Muscle of leg (tissue), 16 donors: ENCODE measurements at places on chromosomes 12 and 14. TPM values are rescaled to one million over a fixed set of nuclear protein-coding genes. Genes with fewer than 3 reads are reported as not detected.
A peak's percentile ranks its signal among the peaks of the same experiment; 100 is the strongest.

The A2ML1 gene
- total RNA-seq = not detected

The IL31 gene
- total RNA-seq = not detected

The OASL gene
- total RNA-seq = 0.09 TPM

GRCh38 chr14:49972823-49973222, 79.9 kb downstream of the ARF6 start:
- no peaks in the 10 kb centered on the region for H3K27me3 ChIP-seq
- peak overlapping the region; percentile 63 for H3K27ac ChIP-seq
- DNase-seq = peak; percentile 56
- peaks cover 35% of the 10 kb centered on the region for H3K4me1 ChIP-seq
- H3K36me3 ChIP-seq = no peaks in the 10 kb centered on the region

DNA sequence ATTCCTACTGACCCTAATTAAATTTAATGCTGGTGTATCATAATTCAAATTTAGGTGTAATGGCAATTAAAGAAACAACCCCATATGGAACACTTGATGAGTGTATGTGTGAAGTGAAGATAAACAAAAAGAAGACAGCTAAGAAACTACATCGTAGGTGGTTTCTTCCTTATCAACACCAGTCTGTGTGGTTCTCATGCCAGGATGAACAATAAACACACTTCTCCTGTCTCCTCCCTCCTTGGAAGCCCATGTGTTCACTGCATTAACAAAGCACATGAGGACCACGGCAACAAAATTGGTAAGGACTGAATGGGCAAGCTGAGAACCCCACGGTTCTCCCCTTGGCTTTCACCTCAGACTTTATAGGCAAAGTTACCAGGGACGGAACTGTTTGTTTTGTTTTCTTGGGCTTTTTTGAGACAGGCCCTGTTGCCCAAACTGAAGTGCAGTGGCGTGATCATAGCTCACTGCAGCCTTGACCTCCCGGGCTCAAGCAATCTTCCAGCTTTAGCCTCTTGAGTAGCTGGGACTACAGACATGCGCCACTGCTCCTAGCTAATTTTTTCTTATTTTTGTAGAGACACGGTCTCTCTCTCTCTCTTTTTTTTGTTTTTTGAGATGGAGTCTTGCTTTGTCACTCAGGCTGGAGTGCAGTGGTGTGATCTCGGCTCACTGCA, 71.0 kb downstream of the TRAFD1 start:
- H3K27ac ChIP-seq = no peak overlapping the region
- H3K27me3 ChIP-seq = no peaks in the 10 kb centered on the region
- H3K36me3 ChIP-seq = peaks cover 81% of the 10 kb centered on the region
- DNase-seq = no peak
- H3K4me3 ChIP-seq = no peak overlapping the region

DNA sequence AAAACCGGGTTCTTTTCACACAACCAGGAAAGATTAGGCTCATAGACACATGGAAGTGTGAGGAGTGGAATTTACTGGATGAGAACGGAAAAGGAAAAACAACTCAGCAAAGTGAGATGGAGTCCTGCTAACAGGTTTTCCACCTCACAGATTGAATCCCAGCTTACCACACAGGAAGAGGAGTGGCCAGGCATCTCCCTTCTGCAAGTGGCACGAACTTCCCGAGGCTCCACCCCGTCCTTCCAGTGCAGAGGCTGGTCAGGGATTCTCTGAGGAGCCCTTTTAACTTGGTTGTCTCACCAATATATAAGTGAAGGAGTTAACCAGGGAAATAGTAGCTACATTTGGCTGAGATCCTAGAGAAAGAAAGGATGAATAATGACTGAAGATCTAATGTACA, 102.8 kb downstream of the SCAF11 start:
- no peaks in the 10 kb centered on the region for H3K27me3 ChIP-seq
- DNase-seq = no peak
- H3K36me3 ChIP-seq = peaks cover 17% of the 10 kb centered on the region
- no peak overlapping the region for H3K27ac ChIP-seq
- no peaks in the 10 kb centered on the region for H3K4me1 ChIP-seq
- no peak overlapping the region for H3K4me3 ChIP-seq

- no peaks in the 10 kb centered on the region for H3K36me3 ChIP-seq
- DNase-seq = peak; percentile 1
- H3K4me3 ChIP-seq = no peak overlapping the region
- H3K27me3 ChIP-seq = no peaks in the 10 kb centered on the region
- no peak overlapping the region for H3K27ac ChIP-seq
- H3K4me1 ChIP-seq = no peaks in the 10 kb centered on the region
Measured at GRCh38 chr14:56686416-56686815, 106.8 kb downstream of the TMEM260 start.

- H3K4me3 ChIP-seq = no peak overlapping the region
- no peaks in the 10 kb centered on the region for H3K27me3 ChIP-seq
- H3K4me1 ChIP-seq = no peaks in the 10 kb centered on the region
- no peak overlapping the region for H3K27ac ChIP-seq
Measured at GRCh38 chr14:61866932-61867920, 105.0 kb downstream of the SNAPC1 start.

DNA sequence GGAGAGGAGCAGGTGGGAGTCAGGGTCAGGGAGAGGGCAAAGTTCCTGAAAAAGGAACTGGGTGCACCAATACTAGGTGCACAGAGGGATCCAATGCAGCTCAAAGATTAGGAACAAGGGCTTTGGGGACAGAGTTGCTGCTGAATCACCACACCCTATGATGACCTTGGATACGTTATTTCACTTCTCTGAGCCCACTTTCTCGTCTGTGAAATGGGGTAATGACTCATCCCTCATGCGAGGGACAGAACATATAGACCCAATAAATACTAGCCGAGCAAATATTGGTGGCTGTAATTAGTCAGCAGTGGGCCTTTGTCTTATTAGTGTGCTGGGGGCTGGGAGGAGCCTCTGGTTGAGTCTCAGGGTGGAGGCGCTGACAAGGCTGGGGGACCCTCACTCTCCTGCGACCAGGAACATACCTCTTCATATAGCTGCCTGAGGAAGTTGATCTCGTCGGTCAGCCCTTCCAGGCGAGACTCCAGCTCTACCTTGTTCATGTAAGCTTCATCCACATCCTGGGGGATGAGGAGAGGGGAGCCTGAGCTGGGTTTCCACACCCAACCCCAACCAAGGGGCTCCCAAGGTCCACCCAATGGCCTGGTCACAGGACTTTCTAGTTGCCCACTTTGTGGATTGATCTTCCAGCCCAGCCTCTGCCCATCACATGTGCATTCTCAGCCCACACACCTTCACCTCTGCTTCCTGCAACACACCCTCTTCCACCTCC, 4.5 kb downstream of the KRT8 start:
- no peak overlapping the region for H3K4me3 ChIP-seq
- no peaks in the 10 kb centered on the region for H3K36me3 ChIP-seq
- DNase-seq = no peak
- H3K4me1 ChIP-seq = peaks cover 33% of the 10 kb centered on the region
- no peaks in the 10 kb centered on the region for H3K27me3 ChIP-seq
- no peak overlapping the region for H3K27ac ChIP-seq

DNA sequence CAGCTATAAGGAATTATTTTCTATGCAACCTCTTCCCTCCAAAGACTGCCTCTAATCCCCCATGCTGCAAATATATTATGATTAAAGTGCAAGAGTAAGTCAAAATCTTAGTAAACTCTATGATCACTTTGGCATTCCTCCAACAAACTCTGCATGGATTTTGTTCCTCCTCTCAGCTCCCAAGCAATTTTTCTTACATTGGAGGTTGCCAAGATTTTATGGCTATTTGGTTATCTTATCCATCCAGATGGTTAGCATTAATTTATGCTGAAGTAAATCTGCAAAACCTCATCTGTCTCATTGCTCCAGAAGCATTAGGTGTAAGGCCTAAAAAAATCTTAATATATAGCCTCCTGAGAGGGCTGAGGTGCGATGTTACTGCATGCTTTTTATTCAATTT, 228.1 kb downstream of the CHST11 start:
- H3K4me3 ChIP-seq = no peak overlapping the region
- peaks cover 8% of the 10 kb centered on the region for H3K4me1 ChIP-seq
- peak; percentile 91 for DNase-seq

GRCh38 chr12:96719660-96720362, 187.2 kb upstream of the NEDD1 start:
- no peaks in the 10 kb centered on the region for H3K36me3 ChIP-seq
- peak; percentile 70 for DNase-seq
- no peaks in the 10 kb centered on the region for H3K27me3 ChIP-seq
- no peaks in the 10 kb centered on the region for H3K4me1 ChIP-seq
- peak overlapping the region; percentile 13 for H3K27ac ChIP-seq

DNA sequence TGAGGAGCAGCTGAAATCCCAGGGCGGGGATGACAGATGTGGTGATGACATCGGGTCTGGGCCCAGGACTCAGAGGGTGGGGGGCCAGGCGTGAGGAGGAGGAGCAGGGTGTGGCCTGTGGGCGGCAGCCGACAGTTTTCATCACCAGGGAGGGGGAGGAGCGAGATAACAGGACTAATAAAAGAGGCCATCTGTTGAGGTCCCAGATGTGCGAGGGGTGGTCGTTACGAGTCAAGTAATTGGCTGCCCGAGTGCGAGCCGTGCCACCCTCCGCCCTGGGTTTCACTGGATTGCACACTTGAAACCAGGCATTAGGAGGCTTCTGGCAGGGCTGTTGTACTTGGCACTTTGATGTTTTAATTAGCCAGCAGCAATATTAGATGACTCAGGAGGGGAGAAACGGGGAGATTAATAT, 67.2 kb downstream of the NOS1 start:
- H3K27ac ChIP-seq = no peak overlapping the region
- peaks cover 18% of the 10 kb centered on the region for H3K27me3 ChIP-seq
- no peaks in the 10 kb centered on the region for H3K36me3 ChIP-seq
- peaks cover 3% of the 10 kb centered on the region for H3K4me1 ChIP-seq

DNA sequence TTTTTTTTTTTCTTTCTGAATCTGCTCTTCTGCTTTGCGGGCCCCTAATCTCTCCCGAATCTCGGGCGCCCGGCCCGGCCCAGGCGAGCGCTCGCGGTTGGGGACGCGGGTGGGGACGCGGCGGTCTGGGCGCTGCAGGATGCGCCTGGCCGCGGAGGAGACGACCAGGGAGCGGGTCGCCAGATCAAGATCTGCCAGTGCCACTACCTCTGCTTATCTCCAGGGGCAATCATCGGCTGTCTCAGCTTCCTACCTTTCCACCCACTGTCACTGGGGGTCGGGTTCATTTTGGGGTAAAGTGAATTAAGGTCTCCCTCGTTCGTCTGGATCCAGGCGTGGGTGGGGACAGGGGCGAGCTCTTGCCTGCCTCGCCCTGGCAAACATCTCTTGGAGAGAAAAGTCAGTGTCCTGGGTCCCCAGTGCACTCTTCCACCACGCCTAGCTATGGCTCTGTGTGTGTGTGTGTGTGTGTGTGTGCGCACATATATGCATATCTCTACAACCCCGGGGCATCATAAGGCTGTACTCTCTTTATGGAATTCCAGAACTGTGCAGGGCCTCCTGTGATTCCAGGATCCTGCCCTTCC, 422.3 kb downstream of the VRK1 start:
- peaks cover 10% of the 10 kb centered on the region for H3K4me1 ChIP-seq
- DNase-seq = no peak
- H3K4me3 ChIP-seq = peak overlapping the region; percentile 28
- H3K27me3 ChIP-seq = peaks cover 36% of the 10 kb centered on the region
- H3K36me3 ChIP-seq = no peaks in the 10 kb centered on the region

- no peak overlapping the region for H3K4me3 ChIP-seq
- DNase-seq = peak; percentile 56
- no peak overlapping the region for H3K27ac ChIP-seq
- H3K36me3 ChIP-seq = no peaks in the 10 kb centered on the region
- peaks cover 14% of the 10 kb centered on the region for H3K4me1 ChIP-seq
Measured at GRCh38 chr14:34171431-34172172, 220.7 kb upstream of the EGLN3 start.

- no peak overlapping the region for H3K27ac ChIP-seq
- H3K4me3 ChIP-seq = no peak overlapping the region
- H3K27me3 ChIP-seq = no peaks in the 10 kb centered on the region
- DNase-seq = no peak
Measured at GRCh38 chr14:46626876-46627275, 24.7 kb downstream of the RPL10L start.

- no peaks in the 10 kb centered on the region for H3K36me3 ChIP-seq
- H3K4me1 ChIP-seq = no peaks in the 10 kb centered on the region
- no peaks in the 10 kb centered on the region for H3K27me3 ChIP-seq
- no peak overlapping the region for H3K4me3 ChIP-seq
Measured at GRCh38 chr12:86914721-86915120, 658.5 kb upstream of the MGAT4C start.

DNA sequence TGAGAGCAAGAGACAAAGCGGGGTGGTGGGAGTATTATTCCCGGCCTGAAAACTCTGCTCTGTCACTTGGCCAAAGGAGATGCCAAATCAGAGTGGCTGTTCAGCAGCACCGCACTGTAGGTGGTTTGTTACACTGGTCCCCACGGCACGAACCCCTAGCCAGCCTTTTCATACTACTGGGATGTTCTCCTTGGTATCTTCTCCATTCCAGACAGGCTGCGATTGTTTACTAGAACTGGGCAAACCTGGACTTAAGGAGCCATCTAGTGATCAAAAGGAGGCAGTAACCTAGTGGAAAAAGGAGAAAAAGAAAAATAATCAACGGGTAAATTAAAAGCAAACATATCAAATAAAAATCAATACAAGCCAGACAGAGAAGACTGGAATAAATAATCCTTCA, 58.9 kb upstream of the TMTC2 start:
- no peaks in the 10 kb centered on the region for H3K4me1 ChIP-seq
- DNase-seq = no peak
- H3K4me3 ChIP-seq = no peak overlapping the region
- H3K27ac ChIP-seq = no peak overlapping the region
- no peaks in the 10 kb centered on the region for H3K36me3 ChIP-seq

- H3K36me3 ChIP-seq = no peaks in the 10 kb centered on the region
- no peaks in the 10 kb centered on the region for H3K4me1 ChIP-seq
- H3K27ac ChIP-seq = no peak overlapping the region
- DNase-seq = no peak
- no peaks in the 10 kb centered on the region for H3K27me3 ChIP-seq
Measured at GRCh38 chr12:11457996-11458645, 62.8 kb upstream of the PRB2 start.

DNA sequence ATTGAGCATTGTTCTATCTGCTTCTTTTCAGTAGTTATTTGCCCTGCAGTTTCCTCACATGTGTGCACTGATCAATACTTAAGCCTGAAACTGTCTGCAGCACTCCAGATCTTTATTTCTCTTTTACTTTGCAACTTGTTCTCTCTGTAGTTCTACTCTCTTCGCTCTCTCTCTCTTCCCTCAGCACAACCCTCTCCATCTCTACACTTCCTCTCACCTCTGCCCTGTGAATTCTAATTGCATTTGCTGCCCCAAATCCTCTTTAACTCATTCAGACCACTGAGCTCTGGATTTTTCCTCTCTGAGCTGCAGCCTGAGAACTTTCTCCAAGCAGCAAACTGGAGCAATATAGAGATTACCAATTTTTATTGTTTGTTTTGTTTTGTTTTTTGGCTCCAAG, 1035.5 kb downstream of the FSCB start:
- H3K4me1 ChIP-seq = no peaks in the 10 kb centered on the region
- no peaks in the 10 kb centered on the region for H3K36me3 ChIP-seq
- no peak for DNase-seq
- H3K27me3 ChIP-seq = no peaks in the 10 kb centered on the region
- no peak overlapping the region for H3K27ac ChIP-seq

DNA sequence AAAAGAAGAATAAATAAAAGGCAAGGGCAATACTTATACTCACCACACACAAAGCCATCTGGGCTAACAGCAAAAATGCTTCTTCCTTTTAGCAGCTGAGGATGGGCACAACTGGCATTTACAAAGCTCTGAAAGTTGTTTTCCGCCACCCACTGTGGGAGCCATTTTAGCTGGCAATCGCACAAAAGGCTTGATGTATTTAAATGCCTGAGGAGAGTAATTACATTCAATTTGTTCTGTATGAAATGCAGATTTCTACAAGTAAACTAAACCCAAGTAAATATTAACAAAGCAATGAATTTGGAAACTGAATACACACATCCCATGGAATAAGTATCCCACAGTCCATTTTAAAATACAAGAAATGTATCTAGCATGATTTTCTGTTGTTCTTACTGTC, 37.5 kb downstream of the LRIG3 start:
- H3K27me3 ChIP-seq = no peaks in the 10 kb centered on the region
- no peaks in the 10 kb centered on the region for H3K4me1 ChIP-seq

GRCh38 chr12:52613384-52614030, 4.9 kb downstream of the KRT73 start:
- H3K27ac ChIP-seq = no peak overlapping the region
- no peak overlapping the region for H3K4me3 ChIP-seq
